ENCODE measurements at places on chromosomes 11 and 22. TPM values are rescaled to one million over a fixed set of nuclear protein-coding genes. Genes with fewer than 3 reads are reported as not detected.

- no peak for DNase-seq
These were observed 15.7 kb upstream of the SCN3B start for GRCh38 chr11:123670081-123670480.

The DEFB108B gene
- not detected for total RNA-seq

DNA sequence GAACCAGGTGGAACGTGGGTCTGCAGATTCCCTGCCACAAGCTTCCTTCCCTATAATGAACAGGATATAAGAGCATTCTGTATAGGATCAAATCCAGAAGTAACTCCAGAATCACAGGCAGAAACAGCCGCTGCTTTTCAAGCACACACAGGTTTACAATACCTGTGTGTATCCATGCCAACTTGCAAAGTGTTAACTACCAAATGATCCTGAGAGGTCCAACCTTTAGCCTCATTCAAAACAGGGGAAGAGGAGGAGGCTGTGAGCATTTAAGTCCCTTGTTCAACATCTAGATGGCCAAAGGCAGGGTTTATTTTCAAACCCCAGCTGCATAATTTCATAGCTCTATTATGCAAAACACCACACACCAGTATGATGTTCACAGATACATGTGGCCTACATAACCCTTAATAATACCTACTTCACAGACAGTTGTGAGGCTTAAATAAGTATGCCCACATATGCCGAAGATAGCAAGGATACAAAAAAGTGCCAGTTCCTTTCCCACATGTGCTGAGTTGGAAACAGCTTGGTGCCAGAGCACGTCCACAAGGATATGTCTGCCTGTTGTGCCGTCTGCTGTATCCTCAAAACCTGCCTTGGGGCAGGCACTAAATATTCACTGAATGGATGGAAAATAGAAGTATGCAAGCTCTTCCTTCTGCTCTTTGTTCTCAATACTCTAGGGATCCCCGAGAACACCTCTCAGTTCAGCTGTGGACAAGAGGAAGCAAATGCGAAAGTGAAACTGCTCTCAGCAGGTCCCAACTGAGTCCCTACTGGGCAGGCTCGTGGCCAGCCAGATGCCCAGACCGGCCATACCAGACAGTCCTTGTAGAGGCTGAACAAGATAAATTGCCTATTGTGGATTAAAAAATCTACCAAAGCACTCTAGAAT, 66.8 kb downstream of the LARGE1 start:
- DNase-seq: peak; percentile 86

The KCNJ1 gene
- total RNA-seq: not detected

DNA sequence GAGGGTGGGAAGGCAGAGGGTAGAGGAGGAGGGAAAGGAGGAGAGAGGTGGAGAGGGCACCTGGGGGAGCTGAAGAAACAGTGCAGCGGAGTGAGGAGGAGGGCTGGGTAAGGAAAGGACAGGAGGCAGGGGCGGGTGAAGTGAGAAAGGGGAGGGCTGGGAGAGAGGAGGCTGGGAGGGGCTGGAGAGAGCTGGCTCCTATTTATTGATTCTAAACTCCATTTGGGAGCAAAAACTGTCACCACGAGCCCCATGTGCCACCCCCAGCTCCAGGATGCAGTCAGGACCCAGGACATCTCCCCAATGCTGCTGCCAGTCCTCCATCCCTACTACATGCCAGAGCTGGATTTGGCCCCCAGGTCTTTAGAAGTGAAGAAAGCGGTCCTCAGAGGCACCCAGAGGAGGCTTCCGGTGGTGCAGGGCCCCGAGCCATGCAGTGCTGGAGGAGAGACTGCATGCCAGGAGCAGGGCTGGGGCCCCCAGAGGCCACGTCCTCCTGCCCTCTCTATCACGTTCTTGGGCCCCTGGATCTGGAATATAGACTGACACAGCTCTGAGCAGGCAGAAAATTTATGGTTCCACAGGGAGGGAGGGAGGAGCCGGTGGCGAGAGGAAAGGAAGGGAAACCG, 53.7 kb downstream of the SLC22A12 start:
- DNase-seq: no peak

The SLC43A1 gene
- 11.5 TPM for total RNA-seq

DNA sequence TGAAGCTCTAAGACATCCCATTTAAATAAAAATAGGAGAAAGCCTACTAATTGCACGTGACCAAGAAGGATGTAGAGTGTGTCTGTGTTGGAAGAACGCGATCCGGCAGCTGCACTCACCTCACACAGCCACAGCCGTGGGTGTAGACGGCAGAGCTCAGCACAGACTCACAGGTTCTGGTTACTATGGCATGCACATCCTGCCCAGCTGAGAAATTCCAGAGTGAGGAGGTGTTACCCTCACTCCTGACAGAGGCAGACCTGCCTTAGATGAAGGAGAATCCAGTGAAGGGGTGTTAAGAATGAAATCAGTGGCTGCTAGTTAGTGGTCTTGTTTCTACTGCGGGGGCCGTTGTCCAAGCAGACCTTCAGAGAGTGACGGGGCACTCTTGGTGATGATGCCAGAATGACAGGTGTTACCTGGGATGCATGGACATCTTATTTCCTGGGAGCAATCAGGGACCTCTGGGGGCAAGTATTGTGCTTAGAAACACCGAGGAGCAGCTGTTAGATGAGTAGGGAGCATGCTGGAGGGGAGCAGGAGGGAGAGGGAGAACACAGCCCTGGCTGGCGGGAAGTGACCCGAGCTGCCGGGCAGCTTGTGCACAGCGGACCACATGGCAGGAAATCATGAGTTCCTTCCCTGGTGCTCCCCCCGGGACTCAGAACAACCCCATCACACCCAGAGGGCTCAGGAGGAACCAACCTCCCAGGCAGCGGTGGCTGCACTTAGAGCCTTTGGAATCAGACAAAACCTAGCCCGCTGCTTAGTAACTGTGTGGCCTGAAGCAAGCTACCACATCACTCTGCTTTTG, 12.3 kb downstream of the KCNJ5 start:
- DNase-seq: peak; percentile 83

DNA sequence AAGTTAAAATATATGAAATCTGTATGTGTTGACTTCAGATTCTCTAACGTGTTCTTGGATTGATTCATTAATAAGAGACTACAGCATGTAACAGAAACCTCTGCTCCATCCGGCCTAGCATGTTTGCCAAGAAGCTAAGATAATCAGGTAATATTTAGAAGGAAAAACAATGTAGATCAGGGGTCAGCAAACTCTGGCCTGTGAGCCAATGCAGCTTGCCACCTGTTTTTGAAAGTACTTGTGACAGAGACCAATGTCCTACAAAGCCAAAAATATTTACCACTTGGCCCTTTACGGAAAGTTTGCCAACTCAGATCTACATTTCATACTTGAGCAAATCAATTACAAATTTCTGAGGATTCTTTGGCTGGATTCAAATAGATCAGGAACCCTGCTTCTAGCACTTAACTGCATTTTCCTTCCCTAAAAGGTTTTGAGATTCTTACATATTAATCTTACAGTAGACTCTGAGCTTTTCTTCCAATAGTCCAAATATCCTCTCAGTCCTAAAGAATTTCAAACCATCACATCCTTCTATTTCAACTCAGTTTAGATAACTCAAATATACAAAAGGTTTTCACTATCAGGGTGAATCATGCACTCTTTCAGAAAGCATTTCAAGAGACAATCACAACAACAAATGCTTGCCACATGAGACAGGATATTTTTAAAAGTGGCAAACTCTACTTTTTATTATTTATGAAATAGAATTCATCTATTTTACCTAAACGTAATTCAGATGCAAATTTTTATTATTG, 29.5 kb downstream of the APOL5 start:
- DNase-seq: no peak

- DNase-seq: peak; percentile 87
These were observed 540 bp downstream of the PPARA start for GRCh38 chr22:46150655-46151477.

The CSTPP1 gene
- total RNA-seq: 17.8 TPM

DNA sequence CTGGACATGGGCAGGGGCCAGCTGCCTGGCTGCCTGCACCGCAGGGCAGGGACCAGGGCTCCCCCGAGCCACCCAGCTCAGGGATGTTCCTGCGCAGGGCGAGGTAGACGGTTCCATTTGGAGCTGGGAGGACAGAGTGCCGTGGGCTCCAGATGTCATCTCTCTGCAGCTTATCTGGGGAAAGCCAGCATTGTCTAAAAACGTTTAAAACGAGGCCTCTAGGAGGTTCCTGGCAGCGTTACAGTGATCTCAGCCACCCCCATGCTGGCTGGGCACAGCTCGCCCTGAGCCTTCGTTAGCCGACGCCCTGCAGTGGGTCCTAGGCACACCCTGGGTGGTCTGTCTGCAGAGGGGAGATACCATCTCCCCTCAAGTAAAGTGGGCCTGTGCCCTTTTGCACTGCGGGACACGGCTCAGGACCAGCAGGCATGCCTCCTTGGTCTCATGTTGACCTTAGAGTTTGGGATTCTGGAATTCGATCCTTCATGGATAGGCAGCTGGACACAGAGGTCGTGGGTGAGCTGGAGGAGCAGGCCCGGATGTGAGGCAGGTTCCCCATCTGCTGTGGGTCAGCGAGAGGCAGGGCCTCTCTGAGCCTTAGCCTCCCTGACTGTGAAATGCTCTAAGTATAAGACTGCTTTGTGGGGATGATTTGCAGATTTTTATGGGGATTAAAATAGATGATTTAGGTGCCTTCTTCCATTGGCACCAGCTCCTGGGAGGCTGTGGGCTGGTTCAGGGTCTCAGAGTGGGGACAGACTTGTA, 14.1 kb downstream of the SYNGR1 start:
- DNase-seq: no peak

DNA sequence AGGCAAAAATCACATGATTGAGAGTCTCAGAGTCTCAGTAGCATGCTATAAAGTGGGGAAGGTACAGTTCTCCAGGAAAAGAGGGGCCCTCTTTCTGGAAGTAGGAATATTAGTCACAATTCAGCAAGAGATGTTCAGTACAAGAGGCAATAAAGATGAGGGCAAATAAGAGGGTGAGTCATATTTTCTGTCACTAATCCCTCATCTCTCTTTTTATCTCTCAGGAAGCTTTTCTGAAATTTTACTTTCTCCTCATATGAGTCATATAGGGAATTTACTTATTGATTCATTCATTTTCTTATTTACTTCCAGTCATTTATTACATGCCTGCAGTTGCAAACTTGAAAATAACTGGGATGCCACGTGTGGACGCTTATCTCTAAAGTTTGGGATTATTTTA, 3.4 kb upstream of the NXPE1 start:
- no peak for DNase-seq

DNA sequence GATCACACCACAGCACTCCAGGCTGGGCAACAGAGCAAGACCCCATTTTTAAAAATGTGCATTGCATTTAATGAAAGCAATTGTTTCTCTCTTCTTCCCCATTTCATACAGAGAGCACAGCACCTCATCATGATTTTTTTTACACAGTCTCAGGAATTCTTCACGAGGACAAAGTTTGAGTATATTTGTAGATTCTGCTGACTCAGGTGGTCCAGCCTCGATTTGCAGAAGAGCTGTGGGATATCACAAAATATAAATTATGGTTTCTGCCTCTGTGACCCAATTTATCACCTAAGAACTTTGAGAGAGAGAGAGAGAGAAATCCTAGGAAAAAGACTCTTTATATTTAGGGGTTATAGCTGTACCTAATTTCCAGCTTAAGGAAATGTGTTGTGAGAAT, 19.8 kb downstream of the CASP5 start:
- no peak for DNase-seq

The CLTCL1 gene
- total RNA-seq: 6.6 TPM

DNA sequence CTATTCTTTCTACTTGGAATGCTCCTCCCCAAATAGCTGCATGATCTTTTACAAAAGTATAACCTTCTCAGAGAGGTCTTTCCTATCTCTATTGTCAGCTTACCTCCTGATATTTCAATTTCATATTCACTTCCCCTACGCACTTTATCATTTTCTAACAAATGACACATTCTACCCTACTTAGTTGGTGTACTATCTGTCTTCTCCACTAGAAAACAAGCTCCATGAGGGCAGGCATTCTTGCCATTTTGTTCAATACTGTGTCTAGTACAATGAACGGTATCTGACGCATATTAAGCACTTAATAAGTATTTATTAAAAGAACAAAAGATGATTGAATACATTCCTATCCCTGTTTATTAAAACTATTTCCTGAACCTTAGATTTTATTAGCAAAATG, 96.5 kb upstream of the APOA1 start:
- no peak for DNase-seq

- no peak for DNase-seq
These were observed 2.1 kb downstream of the DEAF1 start for GRCh38 chr11:692824-693414.

The CDC42EP2 gene
- total RNA-seq: 15.7 TPM
